ENCODE measurements at places on chromosomes 1 and 21. TPM values are rescaled to one million over a fixed set of nuclear protein-coding genes. Genes with fewer than 3 reads are reported as not detected.

- DNase-seq: peak; percentile 86
These were observed 847 bp upstream of the RORC start for GRCh38 chr1:151832318-151832980.

GRCh38 chr1:96096613-96097321, 624.8 kb upstream of the PTBP2 start:
- DNase-seq: no peak

DNA sequence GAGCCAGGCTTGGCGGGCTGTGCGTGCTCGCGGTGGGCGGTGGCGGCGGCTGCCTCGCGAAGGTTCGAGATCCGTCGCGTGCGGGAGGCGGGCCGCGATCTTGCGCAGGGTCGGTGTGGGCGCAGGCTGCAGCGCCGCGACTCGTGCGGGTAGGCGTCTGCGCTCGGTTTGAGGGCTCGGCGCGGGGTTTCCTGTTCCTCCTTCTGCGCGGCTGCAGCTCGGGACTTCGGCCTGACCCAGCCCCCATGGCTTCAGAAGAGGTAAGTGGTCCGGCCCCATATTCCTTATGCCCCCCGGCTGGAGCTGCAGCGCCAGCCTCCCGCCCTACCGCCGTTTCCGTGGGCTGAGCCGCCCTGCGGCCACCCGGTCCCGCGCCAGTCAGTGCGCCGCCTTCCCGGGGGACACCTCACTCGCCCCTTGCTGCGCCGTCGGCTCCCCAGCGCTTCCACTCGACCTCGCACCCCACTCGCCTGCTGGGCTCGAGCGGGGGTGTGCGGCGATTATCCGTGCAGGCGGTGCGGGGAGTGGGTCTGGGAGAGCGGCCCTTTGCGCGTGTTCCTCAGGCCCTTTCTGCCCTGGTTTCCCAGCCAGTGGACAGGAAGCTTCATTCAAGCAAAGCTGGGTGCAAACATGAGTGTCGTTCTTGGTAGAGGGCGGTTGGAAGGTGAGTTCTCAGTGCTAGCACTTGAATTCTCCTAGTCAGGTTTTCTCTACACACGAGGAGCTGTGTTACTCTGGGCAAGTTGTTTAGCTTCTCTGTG, at the start of gene CACYBP:
Gene CACYBP, plus strand, starts transcription at position 12 of the 761 bp plus-strand sequence. Its CDS starts 234 bp downstream, at position 246.
- peak; percentile 50 for DNase-seq

GRCh38 chr1:239563681-239564080, 177.3 kb downstream of the CHRM3 start:
- DNase-seq: no peak

- no peak for DNase-seq
These were observed 47.9 kb downstream of the CAPN9 start for GRCh38 chr1:230794871-230795605.

DNA sequence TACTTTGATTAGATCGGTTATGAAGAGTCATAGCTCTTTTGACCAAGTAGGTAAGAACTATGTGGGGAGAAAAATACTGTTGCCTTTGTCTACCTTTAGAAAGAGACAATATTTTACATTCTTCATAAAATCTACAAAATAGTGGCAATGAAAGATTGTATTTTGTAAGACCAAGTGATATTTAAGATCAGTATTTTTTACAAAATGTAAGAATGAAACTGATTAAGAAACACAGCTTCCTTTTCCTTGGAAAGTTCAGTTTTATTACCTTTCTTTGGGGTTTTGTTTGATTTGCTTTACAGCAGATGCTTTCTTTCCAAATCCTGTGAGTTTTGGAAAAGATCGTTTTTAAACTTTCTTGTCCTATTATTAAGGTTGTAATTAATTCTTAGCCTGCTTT, 69.8 kb downstream of the SLC35A3 start:
- no peak for DNase-seq

GRCh38 chr1:96688767-96689166, 32.8 kb upstream of the PTBP2 start:
- no peak for DNase-seq

- no peak for DNase-seq
These were observed 20.7 kb downstream of the TRIM62 start for GRCh38 chr1:33161061-33161681.

The ZBTB18 gene
- 16.3 TPM for total RNA-seq

The PCP4 gene
- not detected for total RNA-seq

The NBPF6 gene
- not detected for total RNA-seq

The PTPRU gene
- total RNA-seq: 25.7 TPM

The KCNA3 gene
- not detected for total RNA-seq

The ATP6V1G3 gene
- not detected for total RNA-seq

The RAB7B gene
- 1.1 TPM for total RNA-seq

The S100A3 gene
- total RNA-seq: 5.2 TPM

The CELA2B gene
- not detected for total RNA-seq

The DNM3 gene
- 1.2 TPM for total RNA-seq

The CASZ1 gene
- total RNA-seq: 7.8 TPM

The CCDC190 gene
- total RNA-seq: not detected

The LY9 gene
- total RNA-seq: not detected
